ENCODE measurements at places on chromosomes 13 and 19. TPM values are rescaled to one million over a fixed set of nuclear protein-coding genes. Genes with fewer than 3 reads are reported as not detected.

The CDC42EP5 gene
- 7.9 TPM for total RNA-seq

The ZNF681 gene
- 0.36 TPM for total RNA-seq

The ZNF154 gene
- 2.3 TPM for total RNA-seq

The MAST1 gene
- total RNA-seq = under 0.01 TPM

The ZNF615 gene
- 10.8 TPM for total RNA-seq

The FXYD1 gene
- 2.5 TPM for total RNA-seq

The UBE2L5 gene
- not detected for total RNA-seq

The PRRG2 gene
- total RNA-seq = 0.27 TPM

The ZNF540 gene
- 0.36 TPM for total RNA-seq

The GFY gene
- total RNA-seq = not detected

The DCLK1 gene
- 80.0 TPM for total RNA-seq

The CLIP3 gene
- 7.4 TPM for total RNA-seq

The ZNF665 gene
- 2.4 TPM for total RNA-seq

The THAP8 gene
- 4.1 TPM for total RNA-seq

The ATP7B gene
- 1.3 TPM for total RNA-seq

The TMEM221 gene
- not detected for total RNA-seq

The ZNF416 gene
- total RNA-seq = 3.4 TPM

The PRSS57 gene
- not detected for total RNA-seq

Data from fibroblast of the aortic adventitia (primary cell).